ENCODE measurements at places on chromosomes 12 and 14.

DNA sequence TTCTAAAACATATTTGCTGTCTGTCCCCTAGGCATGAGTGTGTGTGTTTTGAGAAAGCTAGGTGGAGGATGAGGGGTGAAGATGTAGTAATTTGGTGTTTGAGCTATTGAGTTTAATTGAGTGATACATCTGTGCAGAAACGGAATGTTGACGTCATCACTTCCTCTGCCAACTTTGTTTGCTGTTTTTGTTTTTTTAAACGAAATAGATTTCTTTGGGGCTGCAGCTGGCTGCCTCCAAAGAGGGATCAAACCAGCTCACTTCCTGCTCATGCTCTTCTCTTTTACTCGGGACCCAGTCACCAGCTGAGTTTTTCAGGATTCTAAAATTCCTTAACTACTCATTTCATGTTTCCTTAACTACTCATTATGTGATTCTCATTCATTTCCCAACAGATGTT lies 19.5 kb upstream of the CRACR2A start:
- DNase-seq: no peak

DNA sequence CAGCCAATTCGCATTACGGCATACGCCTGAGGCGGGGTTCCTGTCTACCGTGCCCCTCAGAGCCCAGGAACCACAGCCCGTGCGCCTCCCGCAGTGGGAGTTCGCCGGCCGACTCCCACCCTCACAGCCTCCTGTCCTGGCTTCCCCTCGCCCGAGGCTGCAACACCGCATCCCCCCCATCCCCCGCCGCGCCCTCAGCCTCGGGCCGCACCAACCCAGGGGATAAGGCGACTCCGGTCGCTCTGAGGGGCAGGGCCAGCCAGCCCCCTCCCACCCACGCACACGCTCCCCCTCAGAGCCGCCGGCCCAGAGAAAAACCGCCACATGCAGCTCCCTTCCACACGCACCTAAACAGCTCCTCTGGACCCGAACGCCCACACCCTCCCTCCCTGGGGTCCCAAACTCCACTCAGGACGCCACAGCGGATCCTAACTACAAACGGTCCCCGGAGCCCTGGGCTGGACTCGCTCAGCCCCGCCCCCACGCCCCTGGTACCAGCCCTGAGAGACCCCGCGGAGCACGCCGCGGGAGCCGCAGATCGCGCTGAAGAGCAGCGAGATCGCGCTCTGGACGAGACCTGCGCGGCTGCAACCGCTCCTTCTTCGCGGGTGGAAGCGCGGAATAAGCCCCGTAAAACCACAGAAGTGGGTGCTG lies at the start of gene C14orf39:
C14orf39 (minus strand) TSS at position 466 of the 654 bp plus-strand sequence. CDS start 985 bp downstream, outside the sequence.
- DNase-seq: peak; percentile 67

GRCh38 chr14:75443203-75443969 lies 15.6 kb downstream of the JDP2 start:
- no peak for DNase-seq

GRCh38 chr12:115871714-115872113 lies 405.8 kb downstream of the MED13L start:
- DNase-seq: peak; percentile 61

DNA sequence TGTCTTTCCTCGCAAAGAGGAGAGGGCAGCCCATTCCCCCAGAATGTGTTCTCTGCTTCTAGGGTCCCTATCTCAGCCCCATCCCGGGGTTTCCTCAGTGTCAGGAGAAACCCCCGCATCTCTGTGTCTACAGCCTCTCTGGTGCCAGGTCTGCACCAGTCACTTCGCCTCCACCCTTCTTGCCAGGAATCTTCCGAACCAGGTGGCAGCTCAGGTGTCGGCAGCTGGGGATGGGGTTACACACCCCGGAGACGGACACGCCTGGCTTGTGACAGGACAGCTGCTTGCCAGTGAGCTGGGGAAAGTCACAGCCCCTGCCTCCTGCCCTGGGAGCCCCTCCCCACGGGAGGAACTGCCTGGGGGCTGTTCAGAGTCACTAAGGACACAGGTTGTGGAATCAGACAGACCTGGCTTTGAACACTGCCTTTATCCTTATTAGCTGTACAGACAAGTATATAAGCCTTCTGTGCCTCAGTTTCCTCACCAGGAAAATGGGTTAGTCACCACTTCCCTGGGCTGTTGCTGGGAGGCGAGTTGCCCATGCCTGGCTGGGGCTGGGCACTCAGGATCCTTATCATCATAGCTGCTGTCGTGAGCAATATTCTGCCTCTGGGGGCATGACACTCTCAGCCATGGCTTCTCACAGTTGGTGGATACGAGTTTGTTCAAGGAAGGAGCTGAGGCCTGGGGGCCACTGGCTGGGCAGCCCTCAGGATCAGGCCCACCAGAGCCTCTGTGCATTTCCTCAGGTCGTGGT lies 10.8 kb downstream of the HIP1R start:
- no peak for DNase-seq

DNA sequence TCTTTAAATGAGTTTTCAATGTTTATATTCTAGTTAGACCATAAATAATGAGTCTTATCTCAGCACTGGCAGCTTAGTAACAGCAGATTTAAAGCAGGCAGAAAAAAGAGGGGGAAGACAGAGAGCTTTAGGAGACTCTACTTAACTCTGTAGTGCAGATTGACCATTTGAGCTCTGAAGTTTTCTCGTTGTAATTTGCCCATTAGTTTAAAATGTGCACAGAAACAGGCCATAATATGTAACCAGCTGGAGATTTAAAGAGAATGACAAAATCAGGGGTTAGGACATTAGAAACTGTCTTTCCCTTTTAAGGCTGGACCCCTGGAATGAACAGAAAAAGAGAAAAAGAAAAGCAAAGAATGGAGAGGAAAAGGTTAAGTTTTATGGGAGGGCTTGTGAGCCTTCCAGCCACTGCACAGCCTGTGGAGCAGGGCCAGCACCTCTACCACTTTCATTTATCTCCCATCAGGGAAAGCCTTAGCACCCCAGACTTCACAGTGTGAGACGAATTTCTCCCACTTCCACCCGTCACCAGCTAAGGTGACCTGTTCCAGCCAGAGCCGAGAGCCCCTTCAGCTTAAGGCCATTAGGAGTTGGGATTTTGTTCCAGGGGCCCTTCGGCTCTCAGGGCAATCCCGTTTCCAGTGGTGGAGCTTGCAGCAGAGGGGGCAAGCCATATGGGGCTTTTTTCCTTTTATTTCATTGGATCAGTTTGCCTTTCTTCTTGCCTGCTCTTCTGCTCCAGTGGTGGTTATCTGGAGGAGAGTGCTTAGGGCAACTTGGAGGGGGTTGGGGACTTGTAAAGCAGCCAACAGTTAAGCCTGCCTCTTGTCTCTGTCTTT lies 8.0 kb downstream of the IL22 start:
- DNase-seq: peak; percentile 65

DNA sequence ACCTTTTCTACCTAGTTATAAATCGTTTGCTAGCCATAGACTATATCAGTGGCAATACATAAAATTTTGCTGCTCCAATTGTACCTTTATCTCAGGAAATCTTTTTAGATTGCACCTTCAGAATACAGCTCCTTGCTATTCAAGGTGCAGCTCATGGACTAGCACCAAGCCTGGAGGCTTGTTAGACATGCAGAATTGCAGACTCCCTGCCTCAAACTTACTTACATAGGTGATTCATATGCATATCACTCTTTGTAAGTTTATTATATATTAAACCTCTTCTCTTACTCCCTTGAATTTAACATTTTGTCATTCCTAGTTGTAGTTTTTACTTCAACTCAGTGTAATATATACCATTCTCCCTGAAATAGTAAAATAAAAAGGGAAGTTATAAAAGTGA lies 195.4 kb upstream of the PDZRN4 start:
- no peak for DNase-seq

GRCh38 chr14:33938131-33938949 lies 12.5 kb downstream of the EGLN3 start:
- DNase-seq: no peak

DNA sequence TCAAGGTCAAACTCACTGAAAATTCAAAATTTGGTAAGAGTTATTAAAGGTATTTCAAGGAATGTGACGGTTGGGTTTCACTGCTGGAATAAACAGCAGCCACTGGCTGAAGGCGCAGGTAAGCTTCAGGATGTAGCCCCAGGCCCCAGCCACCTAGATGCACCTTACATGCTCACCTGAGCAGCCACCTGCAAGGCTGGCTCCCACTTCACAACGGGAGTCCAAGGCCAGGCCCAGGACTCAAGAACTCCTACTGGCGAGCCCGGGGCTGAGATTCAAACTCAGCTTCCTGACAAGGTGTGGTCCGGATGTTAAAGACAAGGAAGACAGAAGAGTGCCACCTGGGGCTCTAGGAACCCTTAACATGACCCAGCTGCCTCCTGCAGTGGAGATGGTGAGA lies 78.4 kb downstream of the ITPK1 start:
- no peak for DNase-seq

DNA sequence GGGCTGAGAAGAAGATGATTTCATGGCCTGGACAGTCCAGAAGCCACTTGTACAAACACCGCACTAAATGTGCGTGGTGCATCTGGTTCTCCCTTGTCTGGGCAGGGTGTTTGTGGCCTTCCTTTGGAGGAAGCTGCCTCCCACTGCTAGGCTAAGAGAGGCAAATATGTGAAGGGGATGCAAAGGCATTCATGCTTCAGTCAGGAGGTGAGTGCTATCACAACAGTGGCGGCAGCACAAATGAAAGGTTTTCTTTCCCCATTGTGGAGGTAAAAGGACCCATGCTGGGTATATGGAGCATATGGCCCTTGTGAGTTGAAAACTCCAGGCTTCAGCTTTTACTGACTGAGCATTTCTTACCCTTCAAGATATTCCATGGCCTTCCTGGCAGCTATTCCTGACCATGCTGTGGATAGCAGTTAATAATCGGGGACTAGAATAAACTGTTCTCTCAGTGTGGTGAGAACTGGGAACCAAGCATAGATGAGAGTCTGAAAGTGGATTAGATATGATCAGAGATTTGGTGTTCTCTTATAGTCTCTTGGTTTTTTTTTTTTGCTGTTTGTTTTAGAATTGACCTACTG lies 69.9 kb downstream of the MYRFL start:
- no peak for DNase-seq

DNA sequence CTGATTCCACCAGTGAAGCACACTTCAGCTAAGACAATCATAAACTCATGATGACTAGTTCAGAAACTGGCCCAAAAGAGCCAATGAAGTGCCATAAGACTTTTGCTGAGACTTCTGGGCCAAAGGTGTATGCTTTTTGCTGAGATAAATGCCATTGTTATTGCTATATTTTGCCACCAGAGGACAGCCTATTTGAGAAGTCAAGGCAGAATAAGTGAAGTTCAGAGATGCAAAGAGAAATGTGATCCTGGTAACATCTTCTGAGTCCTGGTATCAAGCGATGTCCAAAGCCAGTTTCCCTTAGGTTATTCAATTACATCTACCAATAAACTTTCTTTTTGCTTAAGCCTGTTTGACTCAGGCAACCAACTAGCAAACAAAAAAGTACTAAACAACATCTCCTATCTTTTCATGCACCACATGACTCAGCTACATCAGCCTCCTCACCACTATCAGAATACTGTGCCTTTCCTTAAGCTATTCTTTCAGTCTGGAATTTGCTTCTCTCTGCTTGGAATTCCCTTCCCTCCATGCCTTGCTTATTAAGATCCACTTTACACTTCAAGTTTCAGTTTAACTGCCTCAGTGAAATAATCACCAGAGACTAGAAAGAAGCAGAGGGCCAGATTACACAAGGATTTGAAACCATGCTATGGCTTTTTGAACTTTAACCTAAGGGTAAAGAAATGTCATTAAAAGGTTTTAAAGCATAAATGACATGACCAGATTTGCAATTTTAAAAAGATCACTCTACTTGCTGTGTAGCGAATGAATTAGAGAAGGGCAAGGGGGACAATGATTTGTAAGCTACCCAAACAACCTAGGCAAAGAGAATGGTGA lies 14.0 kb downstream of the CRY1 start:
- DNase-seq: no peak
